Sigmoid colon (tissue), 7 donors: ENCODE measurements at places on chromosomes 3 and 15. TPM values are rescaled to one million over a fixed set of nuclear protein-coding genes. Genes with fewer than 3 reads are reported as not detected.

DNA sequence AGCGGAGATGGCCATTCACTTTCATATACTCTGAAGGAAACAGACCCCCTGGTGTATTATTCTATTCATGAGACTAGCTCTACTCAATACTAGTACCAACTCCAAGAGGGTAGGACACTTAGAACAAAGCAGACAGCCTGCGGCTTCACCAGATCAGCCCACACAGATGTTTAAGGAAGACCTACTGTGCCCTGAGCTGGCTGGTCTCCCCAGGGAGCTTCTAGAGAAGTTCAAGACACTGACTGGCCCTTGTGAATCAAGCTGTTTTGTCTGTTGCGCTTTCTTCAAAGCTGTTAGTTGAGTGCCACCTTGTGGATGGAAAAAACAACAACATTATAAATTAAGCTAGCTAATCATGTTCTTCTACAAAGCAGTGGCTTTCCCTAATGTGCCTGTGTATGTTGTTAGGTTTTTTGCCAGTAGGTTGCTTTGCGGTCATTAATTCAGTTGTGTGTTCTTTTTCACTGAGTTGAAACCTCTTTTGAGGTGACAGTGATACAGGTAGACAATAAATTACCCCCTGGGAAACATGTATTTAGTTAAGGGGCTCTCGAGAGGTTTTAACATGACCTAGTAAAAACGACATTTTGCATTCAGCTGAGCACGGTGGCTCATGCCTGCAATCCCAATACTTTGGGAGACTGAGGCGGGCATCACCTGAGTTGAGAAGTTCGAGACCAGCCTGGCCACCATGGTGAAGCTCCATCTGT, 64.2 kb upstream of the MYZAP start:
- DNase-seq: peak; percentile 71

GRCh38 chr3:3134750-3135448, 8.2 kb downstream of the TRNT1 start:
- DNase-seq: no peak

Gene ZNF774
- total RNA-seq: 1.5 TPM

GRCh38 chr15:53569751-53570480, 189.5 kb downstream of the WDR72 start:
- DNase-seq: no peak

- peak; percentile 97 for DNase-seq
These were observed at the start of gene THBS1 for GRCh38 chr15:39580485-39581241. TSS of gene THBS1 (plus strand) at chr15:39581079. CDS start at chr15:39581858, 779 bp downstream.

DNA sequence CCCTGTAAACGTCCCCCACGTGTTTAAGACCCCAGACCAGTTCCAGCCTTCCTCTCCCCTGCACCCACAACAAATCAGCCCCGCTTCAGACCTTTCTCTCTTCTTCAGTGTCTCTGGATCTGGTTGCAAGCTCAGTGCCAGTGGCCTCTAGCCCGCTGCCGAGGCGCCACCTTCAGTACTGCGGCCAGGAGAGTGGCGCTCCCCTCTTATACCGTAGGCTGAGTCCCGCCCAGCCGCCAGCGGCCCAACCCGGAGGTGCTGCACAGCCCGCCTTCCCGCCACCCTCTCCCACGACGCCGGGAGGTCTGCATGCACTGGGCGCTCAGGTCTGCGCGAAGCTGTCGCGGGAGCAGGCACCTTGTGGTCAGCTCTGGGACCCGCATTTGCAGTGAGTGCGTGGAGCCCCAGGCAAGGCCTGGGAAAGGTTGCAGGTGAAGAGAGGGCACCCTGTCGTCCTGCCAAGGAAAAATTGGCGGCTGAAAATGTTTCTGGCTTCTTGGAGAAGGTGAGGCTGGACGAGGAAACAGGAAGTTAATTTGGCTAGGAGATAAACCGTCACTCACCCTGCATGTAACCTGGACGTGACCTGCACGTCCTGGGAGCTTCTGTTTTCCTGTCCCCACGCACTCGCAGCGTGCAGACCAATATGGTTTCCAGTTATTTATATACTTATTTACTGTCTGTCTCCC, at the start of gene C2CD4B:
TSS of gene C2CD4B (minus strand) at position 182 of the 689 bp plus-strand sequence. CDS start 301 bp downstream, outside the sequence.
- no peak for DNase-seq

- no peak for DNase-seq
These were observed 173.7 kb downstream of the CDIN1 start for GRCh38 chr15:36753173-36753572.

Gene LSAMP
- 22.9 TPM for total RNA-seq

Gene CLDN11
- total RNA-seq: 22.2 TPM

DNA sequence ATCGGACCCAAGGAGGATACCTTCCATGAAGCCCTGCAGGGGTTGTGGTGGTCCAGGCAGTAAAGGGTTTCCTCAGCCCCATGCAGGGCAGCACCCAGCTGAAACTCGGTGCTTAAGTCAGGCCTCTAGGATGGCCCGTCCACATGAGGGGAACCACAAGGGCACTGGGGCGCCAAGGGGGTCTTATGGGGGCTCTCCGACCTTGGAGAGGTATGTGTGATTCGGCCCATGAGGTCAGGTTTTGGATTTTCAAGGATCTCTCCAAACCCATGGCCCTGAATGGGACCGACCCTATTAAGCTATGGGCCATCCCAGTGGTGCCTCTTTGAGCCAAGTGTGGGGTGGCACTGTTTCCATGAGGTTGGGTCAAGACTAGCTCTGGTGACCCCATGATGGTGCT, 233.3 kb downstream of the SNRPN start:
- DNase-seq: no peak
